ENCODE measurements at places on chromosomes 7 and 10. TPM values are rescaled to one million over a fixed set of nuclear protein-coding genes. Genes with fewer than 3 reads are reported as not detected.

ADRA2A gene
- total RNA-seq, result 7.8 TPM

DNA sequence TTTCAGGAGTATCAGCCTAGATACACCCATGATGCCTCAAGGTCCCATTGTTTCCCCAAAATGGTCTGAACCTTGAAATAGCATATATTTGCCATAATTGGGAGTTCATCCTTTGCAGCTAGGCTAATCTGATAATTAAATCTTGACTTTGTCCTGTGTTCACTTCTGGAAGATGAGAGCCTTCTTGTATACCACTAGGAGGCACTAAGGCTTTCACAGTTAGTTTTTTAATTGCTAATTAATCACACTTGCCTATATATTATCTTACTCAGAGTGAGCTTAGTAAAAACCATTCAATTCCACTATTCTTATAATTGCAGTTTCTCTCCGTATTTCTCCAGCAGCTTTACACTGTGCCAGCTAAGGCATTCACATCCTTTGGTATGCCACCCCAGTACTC, 48.7 kb upstream of the MAGI2 start:
- no peak for DNase-seq
- H3K27me3 ChIP-seq, result no peaks in the 10 kb centered on the region
- H3K36me3 ChIP-seq, result no peaks in the 10 kb centered on the region

- H3K27ac ChIP-seq, result no peak overlapping the region
- H3K4me3 ChIP-seq, result no peak overlapping the region
- DNase-seq, result no peak
- H3K4me1 ChIP-seq, result no peaks in the 10 kb centered on the region
- H3K36me3 ChIP-seq, result no peaks in the 10 kb centered on the region
- H3K27me3 ChIP-seq, result peaks cover 5% of the 10 kb centered on the region
Observed at GRCh38 chr10:84159076-84159685, 14.4 kb upstream of the GPR15LG start.

DNA sequence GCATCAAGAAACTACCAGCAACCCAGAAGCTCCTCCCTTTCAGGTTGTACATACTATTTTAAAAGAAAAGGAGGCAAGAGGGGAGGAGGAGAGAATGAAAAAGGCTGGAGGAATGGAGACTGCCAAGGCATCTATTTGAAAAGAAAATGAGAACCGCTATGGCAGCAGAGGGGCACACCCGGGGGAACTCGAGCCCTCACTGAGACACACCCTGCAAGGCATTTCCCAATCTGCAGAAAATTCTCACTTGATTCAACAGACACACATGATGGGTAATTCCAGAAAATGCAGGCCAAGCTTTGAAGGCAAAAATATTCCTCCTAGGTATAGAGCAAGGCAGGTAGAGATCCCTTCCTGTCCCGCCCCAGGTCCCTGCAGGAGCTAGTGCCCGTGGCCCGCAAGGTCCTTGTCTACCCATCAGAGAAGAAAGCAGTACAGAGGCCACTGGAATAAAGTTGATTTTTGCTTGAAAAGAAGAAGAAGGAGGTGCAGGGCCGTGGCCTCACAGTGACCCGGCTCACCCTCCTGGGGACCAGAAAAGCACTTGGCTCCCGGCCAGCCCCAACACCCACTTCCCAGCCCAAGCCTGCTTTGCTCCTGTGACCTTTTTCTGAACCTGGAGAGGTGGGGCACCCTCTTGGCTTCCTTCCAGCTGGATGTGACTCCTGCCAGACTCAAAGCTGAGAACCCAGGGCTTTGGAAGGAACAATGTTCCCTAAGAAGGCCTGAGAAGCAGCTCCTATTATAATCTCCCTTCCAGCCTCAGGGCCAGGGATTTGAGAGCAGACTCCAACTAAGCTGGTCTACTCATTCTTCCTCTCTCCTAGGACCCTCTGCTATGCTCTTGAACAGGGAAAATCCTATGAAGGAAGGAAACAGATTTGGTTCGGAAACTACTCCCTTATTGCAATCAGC, 6.2 kb upstream of the PIK3CG start:
- H3K4me3 ChIP-seq, result no peak overlapping the region
- no peaks in the 10 kb centered on the region for H3K27me3 ChIP-seq
- no peaks in the 10 kb centered on the region for H3K36me3 ChIP-seq
- DNase-seq, result no peak
- no peak overlapping the region for H3K27ac ChIP-seq

GRCh38 chr7:142185801-142186200, 72.1 kb downstream of the PRSS58 start:
- DNase-seq, result no peak
- no peak overlapping the region for H3K4me3 ChIP-seq
- no peak overlapping the region for H3K27ac ChIP-seq
- no peaks in the 10 kb centered on the region for H3K27me3 ChIP-seq

DNA sequence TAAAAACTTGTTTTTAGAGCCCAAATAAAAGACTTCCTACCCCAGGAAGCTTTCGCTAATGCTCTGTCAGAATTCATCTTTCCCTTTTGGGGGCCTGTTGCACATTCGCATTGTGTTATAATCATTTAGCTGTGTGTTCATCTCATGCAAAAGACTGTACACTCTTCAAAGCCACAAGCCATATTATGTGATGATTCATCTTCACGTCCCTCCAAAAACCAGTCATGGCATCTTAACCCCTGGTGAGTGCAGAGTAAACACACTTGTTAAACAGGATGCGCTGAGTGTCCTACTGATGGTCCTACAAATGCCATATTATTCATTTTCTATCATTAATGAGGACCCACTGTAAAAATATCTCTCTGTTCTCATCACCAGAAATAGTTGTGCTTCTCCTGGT, 235.4 kb downstream of the KIAA1217 start:
- H3K4me3 ChIP-seq, result no peak overlapping the region
- H3K4me1 ChIP-seq, result peaks cover 12% of the 10 kb centered on the region
- no peaks in the 10 kb centered on the region for H3K36me3 ChIP-seq
- DNase-seq, result no peak

Measured in breast epithelium (tissue), 4 donors.